Fibroblast of lung (primary cell): ENCODE measurements at places on chromosomes 3 and 15. TPM values are rescaled to one million over a fixed set of nuclear protein-coding genes. Genes with fewer than 3 reads are reported as not detected.

Gene C3orf70
- 0.26 and 0.33 TPM in 2 replicates for total RNA-seq

Gene CTXN2
- not detected in 2 replicates for total RNA-seq

Gene LDHAL6B
- not detected in 2 replicates for total RNA-seq

Gene SEC22C
- 60.4 and 86.0 TPM in 2 replicates for total RNA-seq

Gene TGM4
- total RNA-seq: not detected in 2 replicates

Gene MAGEL2
- total RNA-seq: under 0.01 TPM in 2 replicates

Gene RPL29
- total RNA-seq: 1,076 and 1,351 TPM in 2 replicates

Gene KCNAB1
- 0.26 and 0.33 TPM in 2 replicates for total RNA-seq

Gene SMCO1
- not detected in 2 replicates for total RNA-seq

Gene GPR87
- total RNA-seq: 0.17 and 0.26 TPM in 2 replicates

Gene SLC22A13
- 0.26 and 0.33 TPM in 2 replicates for total RNA-seq

Gene RFT1
- total RNA-seq: 9.0 and 9.7 TPM in 2 replicates

Gene SOX14
- total RNA-seq: not detected in 2 replicates

Gene CERS3
- not detected in 2 replicates for total RNA-seq

Gene RASGRF1
- not detected in 2 replicates for total RNA-seq
